ENCODE measurements at places on chromosomes 12 and 14. TPM values are rescaled to one million over a fixed set of nuclear protein-coding genes. Genes with fewer than 3 reads are reported as not detected.

Gene FITM1
- not detected for total RNA-seq

Gene CEP170B
- 5.2 TPM for total RNA-seq

Gene PRICKLE1
- total RNA-seq = 1.1 TPM

Gene OVCH1
- not detected for total RNA-seq

Gene FAM181A
- not detected for total RNA-seq

Gene RAPGEF3
- total RNA-seq = 2.0 TPM

Gene C12orf54
- total RNA-seq = not detected

Gene DHRS2
- 17.2 TPM for total RNA-seq

Gene GPR132
- not detected for total RNA-seq
